ENCODE measurements at places on chromosomes 1 and 21. TPM values are rescaled to one million over a fixed set of nuclear protein-coding genes. Genes with fewer than 3 reads are reported as not detected.

RAB42 gene
- total RNA-seq: 1.2 TPM

CSF3R gene
- total RNA-seq: not detected

HJV gene
- total RNA-seq: not detected

ASPM gene
- 55.1 TPM for total RNA-seq
